ENCODE measurements at places on chromosomes 6 and 20. TPM values are rescaled to one million over a fixed set of nuclear protein-coding genes. Genes with fewer than 3 reads are reported as not detected.

Gene GRM1
- total RNA-seq, result 0.08 TPM

Gene FILIP1
- 6.0 TPM for total RNA-seq

Gene TTLL9
- total RNA-seq, result not detected

Gene CEP162
- total RNA-seq, result 13.7 TPM

Gene C4B
- 57.5 TPM for total RNA-seq

Gene RIPPLY2
- not detected for total RNA-seq

Gene GSTA4
- 83.8 TPM for total RNA-seq

Gene METTL24
- 3.2 TPM for total RNA-seq

Gene CRYBG1
- 10.0 TPM for total RNA-seq

Gene MAPK13
- 41.2 TPM for total RNA-seq

Gene ENPP1
- total RNA-seq, result 86.9 TPM

Gene ABCC10
- total RNA-seq, result 16.7 TPM

Gene CYP39A1
- total RNA-seq, result 7.5 TPM

Gene SNRPB
- 187 TPM for total RNA-seq

Gene C6orf58
- total RNA-seq, result not detected

Gene MYCT1
- total RNA-seq, result 0.53 TPM

Gene BPHL
- total RNA-seq, result 52.0 TPM

Gene MYL9
- total RNA-seq, result 31.8 TPM

Gene NRM
- 7.2 TPM for total RNA-seq

Gene IL17F
- total RNA-seq, result not detected

Gene PRRT1
- 0.10 TPM for total RNA-seq

Gene BNIP5
- total RNA-seq, result 29.1 TPM

Gene RFX6
- total RNA-seq, result 6.8 TPM

Gene INSM1
- 1.7 TPM for total RNA-seq

Gene DEFB124
- total RNA-seq, result not detected

Gene VSX1
- total RNA-seq, result not detected

Gene ISM1
- 1.7 TPM for total RNA-seq

Gene SH3BGRL2
- total RNA-seq, result 63.6 TPM

Gene TCF15
- not detected for total RNA-seq

Gene SAPCD1
- 1.4 TPM for total RNA-seq

Gene EDN3
- total RNA-seq, result 1.4 TPM

Gene REM1
- 0.08 TPM for total RNA-seq
